ENCODE measurements at places on chromosomes 7 and 10.

DNA sequence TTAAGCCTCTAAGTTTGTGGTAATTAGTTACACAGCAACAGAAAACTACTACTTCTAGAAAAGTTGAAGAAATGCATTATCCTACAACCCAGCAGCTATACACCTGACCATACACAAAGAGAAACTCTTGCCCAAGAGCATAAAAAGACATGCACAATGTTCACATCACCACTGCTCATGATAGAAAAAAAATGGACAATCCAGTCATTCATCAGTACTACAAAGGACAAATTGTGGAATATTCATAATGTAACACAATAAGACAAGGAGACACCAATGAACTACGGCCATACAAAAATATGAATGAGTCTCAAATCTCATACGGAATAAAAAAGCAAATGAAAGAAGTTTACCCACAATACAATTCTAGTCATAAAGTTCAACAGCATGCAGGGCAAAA is 87.4 kb downstream of the ZFAND4 start:
- no peak for DNase-seq

DNA sequence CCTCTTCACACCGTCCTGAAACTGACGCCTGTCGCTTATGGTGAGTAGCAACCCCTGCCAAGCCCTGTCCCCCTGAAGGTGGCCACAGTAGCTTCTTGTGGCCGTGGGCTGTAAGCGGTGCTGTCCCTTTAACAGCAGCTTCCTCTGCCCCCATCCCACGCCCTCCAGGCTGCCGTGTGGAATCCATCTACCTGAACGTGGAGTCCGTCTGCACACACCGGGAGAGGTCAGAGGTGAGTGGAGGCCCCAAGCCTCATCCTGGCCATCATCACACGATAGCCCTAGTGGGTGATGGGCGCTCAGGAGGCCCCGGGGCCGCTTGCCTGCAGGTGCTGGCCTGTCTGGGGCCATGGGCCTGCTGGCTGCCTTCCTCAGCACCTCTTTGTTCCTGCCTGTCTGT is 21.2 kb downstream of the PFKFB3 start:
- DNase-seq, result no peak

GRCh38 chr10:123649676-123650075 is 16.5 kb upstream of the GPR26 start:
- no peak for DNase-seq

DNA sequence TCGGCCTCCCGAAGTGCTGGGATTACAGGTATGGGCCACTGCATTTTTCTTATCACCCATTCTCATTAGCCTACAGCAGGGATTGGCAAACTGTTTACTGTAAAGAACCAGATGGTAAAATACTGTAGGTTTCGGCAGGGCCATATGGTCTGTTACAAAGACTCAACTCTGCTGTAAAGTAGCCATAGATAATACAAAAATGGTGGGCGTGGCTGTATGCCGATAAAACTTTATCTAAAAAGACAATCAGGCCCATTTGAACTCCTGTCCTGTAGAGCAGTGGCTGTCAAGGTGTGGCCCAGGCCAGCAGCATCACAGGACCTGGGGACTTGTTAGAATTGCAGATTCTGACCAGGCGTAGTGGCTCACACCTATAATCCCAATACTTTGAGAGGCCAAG is 134.3 kb downstream of the CUX1 start:
- DNase-seq, result no peak

DNA sequence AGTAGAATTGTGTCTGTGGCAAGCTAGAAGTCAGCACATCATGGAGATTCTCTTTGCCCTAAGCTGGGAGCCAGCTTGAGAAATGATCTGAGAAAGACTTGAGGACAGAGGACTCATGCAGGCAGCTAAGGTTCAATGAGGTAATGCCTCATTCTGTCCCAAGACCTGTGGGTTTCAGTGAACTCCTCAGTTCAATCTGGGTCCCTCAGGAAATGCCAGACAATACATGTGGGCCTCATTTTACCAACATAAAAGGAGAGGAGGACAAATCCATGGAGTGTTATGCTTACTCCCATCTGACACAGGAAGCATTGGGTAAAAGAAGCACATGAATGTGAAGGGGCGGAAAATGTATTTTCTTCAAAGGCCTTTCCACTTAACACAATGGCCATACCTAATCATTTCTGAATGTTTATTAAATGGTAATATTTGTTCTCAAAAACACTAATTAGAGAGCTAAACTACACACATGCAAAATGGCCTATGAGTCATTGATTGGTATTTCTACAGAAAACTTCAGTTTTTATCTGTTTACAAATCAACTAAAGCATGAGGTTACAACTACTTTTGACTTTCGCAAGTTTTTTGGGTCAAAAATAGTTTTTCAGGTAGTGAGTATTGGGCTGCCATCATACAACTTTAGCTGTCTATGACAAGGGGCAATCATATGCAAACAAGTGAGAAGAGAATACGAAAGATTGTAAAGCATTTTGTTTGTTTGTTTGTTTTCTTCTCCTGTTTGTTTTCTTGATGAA is 205.3 kb downstream of the CHRM2 start:
- DNase-seq, result no peak

- no peak for DNase-seq
Measured at GRCh38 chr10:3236644-3237404, 64.2 kb upstream of the PITRM1 start.

- no peak for DNase-seq
Measured at GRCh38 chr10:8365935-8366911, 311.7 kb downstream of the GATA3 start.

- DNase-seq, result no peak
Measured at GRCh38 chr10:6071181-6072175, 9.3 kb upstream of the IL2RA start.

- no peak for DNase-seq
Measured at GRCh38 chr7:137681657-137682562, 164.9 kb downstream of the DGKI start.

GRCh38 chr7:122578350-122578749 is 120.6 kb downstream of the RNF133 start:
- no peak for DNase-seq

GRCh38 chr7:148867596-148868377 is 16.3 kb downstream of the EZH2 start:
- DNase-seq, result no peak

DNA sequence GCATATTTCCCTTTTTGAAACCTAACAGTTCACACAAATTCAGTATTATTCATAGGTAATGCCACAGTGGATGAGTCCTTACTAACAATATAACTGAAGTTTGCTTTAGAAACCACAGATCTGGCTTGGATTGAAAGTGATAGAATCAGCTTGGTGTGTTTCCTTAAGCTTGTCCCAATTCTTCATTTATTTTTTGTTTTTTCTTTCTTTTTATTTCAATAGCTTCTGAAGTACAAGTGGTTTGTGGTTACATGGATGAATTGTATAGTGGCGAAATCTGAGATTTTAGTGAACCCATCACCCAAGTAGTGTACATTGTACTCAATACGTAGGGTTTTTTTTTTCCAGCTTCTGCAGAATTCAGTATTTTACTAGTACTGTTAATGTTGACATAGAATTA is 518.2 kb upstream of the SEMA3D start:
- no peak for DNase-seq

DNA sequence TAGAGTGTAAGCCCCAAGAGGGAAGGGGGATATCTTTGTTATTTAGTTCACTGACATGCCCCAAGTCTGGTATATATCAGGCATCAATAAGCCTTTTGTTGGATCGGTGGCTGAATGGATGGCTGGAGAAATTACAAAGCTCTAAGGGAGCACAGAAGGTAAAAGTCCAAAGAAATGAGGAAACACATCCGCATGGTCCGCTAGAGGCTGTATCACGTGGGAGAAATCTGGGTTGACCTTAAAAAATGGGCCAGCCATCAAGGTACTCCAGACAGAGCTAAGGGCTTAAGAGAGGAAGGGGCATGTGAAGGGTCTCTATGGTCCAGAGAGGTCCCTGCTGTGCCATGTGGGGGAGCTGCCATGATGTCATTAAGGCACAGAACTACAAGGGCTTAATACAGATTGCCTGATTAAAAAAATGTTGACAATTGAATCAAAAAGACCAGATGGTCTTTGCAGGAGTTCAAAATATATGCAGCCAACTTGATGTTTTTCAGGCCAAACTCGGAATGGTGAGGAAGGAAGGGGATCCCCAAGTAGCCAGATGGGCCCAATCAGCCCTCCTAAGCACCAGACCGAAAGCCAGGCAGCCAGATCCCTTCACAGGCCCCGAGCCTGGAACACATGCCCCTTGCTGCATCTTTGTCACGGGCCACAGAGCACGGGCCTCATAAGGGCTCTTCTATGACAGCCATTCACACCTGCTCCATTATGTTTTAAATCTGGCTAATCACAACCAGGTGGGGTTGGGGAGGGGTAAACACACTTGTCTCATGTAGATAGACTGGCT is 31.9 kb downstream of the SCRN1 start:
- no peak for DNase-seq

Data from stimulated activated CD8-positive, alpha-beta memory T cell treated with anti-CD3 and anti-CD28 coated beads, Interleukin-7, amount 100 ng/mL, for 1 hour (primary cell).